ENCODE measurements at places on chromosomes 5 and 9.

- no peak for DNase-seq
These were observed 243.8 kb upstream of the ZNF462 start for GRCh38 chr9:106619211-106619610.

- DNase-seq: no peak
These were observed 267.5 kb downstream of the ZSWIM6 start for GRCh38 chr5:61599370-61600122.

DNA sequence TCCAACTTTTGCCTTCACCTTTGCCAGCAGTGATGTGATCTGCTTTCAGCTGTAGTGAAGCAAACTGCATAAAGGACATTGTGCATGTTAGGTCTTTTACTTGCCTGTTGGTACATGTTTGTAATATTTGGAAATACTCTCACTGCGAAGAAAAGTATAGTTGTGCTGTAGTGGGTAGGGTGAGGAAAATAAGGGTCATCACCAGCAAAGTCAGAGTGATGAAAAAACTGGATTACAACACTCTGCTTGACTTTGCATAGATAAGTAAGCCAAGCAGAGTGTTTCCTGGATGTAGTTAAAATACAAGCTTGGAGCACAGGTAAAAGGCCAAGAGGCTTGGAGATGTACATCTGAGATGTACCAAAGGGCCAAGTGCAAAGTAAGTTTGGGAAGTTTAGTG is 16.7 kb downstream of the TGFBR1 start:
- DNase-seq: no peak

DNA sequence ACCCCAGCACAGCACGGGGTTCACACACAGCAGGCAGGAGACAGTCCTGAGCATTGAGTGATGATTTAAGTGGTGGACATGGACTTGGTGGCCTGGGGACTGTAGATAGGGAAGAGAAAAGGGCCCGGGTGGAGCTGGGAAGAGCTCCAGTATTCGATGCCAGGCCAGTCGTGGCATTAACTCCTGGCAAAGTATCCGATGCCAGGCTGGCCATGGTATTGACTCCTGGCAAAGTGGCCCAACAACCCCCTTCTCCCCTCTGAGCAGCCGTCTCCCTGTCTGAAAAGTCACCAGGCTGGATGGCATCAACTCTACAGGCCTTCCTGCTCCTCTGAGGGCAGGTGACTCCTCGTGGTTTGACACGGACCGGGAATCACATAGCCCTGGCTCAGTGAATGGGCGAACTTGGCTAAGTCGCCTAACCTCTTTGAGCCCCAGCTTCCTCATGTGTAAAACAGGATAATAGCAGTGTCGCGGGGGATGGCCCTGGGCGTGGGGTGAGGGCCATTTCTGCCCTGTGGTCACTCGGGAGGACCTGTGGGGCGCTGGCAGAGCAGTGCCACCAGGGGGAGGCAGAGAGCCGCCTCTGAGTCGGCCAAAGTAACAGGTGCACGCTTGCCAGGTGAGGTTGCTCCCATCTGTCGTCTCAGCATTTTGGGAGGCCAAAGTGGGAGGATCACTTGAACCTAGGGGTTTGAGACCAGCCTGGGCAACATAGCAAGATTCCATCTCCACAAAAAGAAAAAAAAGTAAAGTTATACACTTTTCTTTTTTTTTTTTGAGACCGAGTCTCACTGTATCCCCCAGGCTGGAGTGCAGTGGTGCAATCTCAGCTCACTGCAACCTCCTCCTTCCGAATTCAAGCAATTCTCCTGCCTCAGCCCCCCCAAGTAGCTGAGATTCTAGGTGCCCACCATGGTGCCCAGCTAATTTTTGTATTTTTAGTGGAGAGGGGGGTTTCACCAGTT is 5.7 kb upstream of the SEC16A start:
- DNase-seq: peak; percentile 65

- DNase-seq: no peak
These were observed 491 bp upstream of the CTSL start for GRCh38 chr9:87725356-87725899.

GRCh38 chr9:34334337-34334824 is 5.0 kb downstream of the NUDT2 start:
- DNase-seq: no peak

DNA sequence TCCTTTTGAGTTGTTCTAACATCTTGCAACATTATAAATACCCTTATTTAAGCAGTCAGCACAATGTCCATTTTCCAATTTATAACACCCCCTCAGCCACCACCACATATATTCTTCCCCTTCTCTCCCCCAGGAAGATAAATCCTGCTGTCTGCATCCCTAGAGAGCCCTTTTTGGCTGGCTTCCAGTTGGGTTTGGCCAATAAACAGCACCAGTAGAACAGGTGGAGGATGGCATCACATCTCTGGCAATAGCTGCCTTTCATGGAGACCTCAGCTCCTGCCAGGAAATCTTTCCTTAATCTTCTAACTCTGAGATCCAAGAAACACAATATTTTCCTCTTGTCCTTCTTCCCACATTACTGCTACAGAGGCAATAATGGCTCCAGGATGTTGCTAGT is 53.7 kb downstream of the TRIM36 start:
- DNase-seq: no peak

DNA sequence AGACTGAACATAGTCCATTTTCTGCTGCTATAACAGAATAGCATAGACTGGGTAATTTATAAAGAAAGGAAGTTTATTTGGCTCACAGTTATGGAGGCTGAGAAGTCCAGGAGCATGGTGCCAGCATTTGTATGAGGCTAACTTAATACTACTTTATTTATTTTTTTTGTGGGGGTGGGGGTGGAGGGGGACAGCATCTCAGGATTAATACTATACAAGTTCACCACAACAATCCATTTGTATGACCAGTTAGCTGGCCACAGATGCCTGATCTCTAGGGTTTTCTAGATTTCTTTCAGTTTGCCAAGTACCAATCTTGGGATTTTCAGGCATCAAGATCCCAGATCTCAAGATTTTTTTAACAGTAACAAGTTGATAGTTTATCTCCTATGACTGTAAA is 20.3 kb downstream of the ANGPTL2 start:
- no peak for DNase-seq

All from LoVo (cell line).